Fibroblast of skin of right quadriceps (primary cell): ENCODE measurements at places on chromosomes 3 and 15.

DNA sequence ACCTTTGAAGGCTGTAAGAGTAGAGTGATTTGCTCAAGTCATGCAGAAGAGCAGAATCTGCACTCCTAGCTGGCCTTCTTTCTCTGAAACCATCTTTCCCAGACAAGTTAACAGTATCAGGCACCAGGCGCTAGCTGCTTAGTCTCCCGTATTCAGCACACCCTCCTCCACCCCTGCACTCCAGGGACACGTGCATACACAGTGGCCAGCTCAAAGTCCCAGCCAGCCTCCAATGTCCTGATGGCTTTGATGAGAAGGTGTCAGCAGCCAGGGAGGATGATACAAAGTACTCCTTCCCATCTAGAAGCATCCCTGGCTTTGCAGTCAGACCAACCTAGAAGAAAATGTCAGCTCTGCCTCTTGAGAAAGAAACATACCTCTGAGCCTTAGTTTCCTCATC lies 177.8 kb downstream of the ADAMTS17 start:
- no peak for DNase-seq

GRCh38 chr3:16836505-16837237 lies 48.1 kb upstream of the PLCL2 start:
- peak; percentile 19 for DNase-seq

DNA sequence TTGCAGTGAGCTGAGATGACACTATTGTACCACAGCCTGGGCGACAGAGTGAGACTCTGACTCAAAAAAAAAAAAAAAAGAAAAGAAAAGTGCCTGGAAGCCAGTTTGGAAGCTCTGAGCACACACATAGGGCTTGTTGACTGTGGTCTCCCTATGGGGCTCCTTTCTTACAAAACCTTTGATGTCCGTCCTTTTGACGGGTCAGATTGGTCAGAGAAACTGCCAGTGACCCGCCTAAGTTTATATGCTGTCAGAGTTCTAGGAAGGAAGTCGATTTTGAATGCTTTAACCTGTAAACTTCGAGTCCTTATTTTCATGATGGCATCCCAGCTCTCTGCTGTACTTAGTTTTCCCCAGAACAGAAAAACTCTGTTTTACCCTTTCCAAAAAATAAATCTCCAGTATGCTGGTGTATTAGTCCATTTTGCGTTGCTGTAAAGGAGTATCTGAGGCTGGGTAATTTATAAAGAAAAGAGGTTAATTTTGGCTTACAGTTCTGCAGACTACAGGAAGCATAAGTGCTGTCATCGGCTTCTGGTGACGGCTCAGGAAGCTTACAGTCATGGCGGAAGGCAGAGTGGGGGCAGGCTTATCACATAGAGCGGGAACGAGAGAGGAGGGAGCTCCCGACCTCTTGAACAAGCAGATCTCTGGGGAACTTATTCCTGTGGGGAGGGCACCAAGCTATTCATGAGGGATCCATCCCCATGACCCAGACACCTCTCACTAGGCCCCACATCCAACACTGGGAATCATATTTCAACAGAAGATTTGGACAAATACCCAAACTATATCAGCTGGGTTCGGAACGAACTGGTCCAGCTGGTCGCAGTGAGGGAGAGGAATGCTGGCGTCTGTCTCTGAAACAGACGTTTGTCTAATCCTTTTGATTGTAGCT lies 72.3 kb downstream of the LMLN start:
- no peak for DNase-seq

GRCh38 chr15:95868970-95869369 lies 461.5 kb upstream of the NR2F2 start:
- DNase-seq = no peak

DNA sequence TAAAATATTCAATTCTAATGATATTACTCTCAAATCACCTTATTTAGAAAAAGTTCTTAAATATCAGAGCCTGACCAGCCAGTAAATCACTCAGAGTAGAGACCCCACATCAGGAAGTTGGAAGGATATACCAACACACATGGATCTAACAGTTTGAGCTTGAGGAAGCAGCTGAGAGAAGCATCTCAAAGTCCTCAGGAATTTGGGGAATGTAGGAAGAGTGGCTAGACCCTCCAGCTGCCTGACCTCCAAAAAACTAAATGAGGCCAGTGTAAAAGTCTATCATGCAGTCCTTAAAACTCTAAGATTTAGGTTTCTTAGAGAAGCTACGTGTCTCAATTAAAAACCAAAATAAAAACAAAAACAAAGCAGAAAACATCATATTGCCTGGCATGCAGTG lies 55.4 kb downstream of the SETD2 start:
- peak; percentile 54 for DNase-seq
